Activated CD8-positive, alpha-beta memory T cell treated with anti-CD3 and anti-CD28 coated beads for 1 hour (primary cell): ENCODE measurements at places on chromosomes 13 and 19.

- no peak for DNase-seq
Observed at GRCh38 chr13:42834946-42835345, 53.6 kb downstream of the FAM216B start.

GRCh38 chr19:41335467-41335866, 18.3 kb downstream of the TGFB1 start:
- no peak for DNase-seq

DNA sequence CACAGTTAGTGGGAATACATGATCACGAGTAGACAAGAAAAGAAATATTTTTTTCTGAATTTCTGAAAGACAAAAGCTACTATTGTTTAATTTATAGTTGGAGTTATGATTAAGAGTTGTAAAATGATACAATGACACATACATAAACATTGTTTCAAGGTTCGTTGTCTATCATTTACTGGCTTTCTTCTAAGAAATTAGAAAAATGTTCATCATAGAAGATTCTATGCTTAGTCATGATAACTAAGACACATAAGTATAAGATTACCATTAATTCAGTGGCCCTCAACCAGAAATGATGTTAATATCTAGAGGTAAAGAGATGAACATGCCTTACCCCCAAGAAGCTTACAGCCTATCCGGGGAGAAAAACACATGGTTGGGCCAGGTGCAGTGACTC, 1832.8 kb upstream of the PRR20A start:
- DNase-seq, result no peak

GRCh38 chr19:47445937-47446402, 25.7 kb downstream of the SLC8A2 start:
- DNase-seq, result peak; percentile 34

DNA sequence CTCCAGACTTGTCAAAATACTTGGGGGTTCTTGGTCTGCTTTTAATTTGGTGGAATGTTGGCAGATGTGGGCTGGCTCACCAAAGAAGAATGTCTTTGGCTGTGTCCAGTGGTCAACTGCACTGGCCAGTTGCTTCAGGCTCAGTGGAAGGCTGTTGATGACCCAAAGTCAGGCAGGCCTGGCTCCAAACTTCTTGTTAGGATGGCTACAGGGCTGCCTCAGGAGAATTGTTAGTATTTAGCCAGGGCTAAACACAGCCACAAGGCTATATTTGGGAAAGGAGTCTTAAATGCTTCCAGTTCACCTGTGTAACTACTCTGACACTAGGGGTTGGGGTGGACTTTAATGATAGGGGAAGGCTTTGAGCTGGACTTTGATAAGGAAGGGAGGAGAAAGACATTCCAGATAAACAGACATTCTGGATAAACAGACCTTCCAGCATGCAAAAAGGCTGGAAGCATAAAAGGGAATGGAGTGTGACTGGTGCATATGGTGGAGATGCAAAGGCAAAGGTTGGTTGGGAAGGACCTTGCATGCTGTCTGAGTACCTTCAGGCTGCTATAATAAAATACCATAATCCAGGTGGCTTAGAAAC, 116.8 kb downstream of the FOXO1 start:
- DNase-seq, result no peak

- DNase-seq, result peak; percentile 23
Observed at GRCh38 chr13:108176685-108177274, 38.6 kb downstream of the LIG4 start.

- no peak for DNase-seq
Observed at GRCh38 chr19:31448221-31448657, 99.0 kb upstream of the TSHZ3 start.

DNA sequence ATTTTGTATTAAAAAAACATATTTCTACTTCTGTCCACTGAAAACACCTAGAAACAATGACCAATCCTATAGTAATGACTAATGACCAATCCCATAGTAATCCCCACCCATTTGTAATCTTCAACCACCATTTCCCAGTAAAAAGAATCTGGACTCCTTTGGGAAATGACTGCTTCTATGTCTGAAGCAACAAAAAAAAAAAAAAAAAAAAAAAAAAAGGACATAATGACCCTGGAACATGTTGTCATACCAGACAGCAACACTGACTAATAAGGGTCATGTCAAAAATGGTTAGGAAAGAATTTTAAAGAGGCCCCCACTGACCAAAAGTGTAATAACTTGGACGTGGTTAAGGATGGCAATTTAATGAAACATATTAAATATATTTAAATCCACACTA, 88.3 kb downstream of the TUBA3C start:
- DNase-seq, result no peak

GRCh38 chr13:109408591-109409382, 377.6 kb downstream of the IRS2 start:
- DNase-seq, result no peak

DNA sequence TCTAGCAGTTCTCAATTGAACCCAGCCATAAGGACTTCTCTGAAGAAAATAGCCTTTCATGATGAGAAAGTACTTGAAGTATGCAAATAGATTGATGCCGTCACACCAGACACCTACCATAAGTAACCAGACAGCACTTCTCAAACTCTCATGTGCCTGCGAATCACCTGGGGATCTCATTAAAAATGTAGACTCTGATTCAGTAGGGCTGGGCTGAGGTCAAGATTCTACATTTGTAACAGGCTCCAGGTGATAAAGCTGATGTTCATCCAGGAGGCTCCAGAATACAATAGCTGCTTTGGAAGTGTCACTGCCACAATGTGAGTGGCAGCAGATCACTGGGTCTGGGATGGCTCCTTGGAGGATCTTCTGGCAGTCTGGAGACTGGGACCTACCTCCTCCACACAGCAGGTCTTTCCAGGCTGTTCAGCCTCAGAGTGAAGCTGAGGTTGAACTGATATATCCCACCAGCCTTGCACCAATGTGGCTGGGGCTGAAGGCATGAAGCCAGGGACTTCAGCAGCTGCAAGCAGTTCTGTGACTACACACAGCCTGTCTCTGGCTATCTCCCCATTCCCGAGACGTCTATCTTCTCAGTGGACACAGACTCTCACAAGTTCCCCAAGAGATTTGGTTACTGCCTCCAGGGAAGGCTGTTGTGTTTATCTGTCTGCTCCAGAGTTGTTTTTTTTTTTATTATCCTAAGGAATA, 9.1 kb downstream of the MBNL2 start:
- no peak for DNase-seq

GRCh38 chr19:13121551-13122274, 3.6 kb downstream of the NACC1 start:
- DNase-seq, result no peak

DNA sequence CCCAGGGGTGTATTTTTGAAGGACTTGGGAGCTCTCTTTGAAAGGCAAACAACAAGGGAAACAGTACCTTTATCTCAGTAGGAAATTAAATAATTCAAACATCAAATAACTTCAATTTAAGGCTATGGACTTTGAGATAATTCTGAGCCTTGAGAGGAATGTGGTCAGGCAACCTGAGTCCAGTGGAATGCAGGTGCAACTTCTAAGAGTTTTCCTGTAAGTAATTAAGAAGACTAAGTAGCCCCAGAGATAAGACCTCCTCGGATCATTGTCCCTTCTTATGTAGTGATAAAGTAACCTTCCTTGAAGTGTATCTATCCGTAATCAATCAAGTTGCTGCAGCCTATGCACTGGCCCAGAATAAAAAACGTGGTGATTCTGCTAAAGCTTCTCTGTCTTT, 29.2 kb downstream of the ZNF701 start:
- DNase-seq, result no peak

DNA sequence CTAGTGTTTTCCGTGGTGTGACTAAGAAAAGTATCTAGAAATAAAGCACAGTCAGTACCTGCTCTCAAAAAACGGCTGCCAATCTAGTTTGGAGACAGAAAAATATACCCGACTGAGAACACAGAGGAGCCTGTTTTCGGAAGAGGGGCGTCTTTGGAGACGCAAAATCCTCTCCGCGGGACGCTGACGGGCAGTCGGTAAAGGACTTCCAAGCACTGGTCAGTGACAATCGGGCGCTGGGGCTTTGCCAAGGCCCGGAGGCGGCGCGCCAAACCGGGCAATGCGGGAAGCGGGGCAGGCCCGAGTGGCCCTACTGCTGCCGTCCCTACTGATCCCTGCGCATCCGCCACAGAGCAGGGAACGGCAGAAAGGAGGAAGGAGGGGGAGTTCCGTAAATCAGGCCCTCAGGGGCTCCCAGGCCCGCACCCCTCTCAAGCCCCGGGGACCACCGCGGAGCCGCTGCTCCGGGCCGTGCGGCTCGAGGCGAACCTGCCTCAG, 588 bp upstream of the DPY19L3 start:
- no peak for DNase-seq

GRCh38 chr13:112741185-112741755, 51.4 kb downstream of the ATP11A start:
- DNase-seq, result no peak

- peak; percentile 23 for DNase-seq
Observed at GRCh38 chr13:31200637-31200971, 829 bp downstream of the B3GLCT start.

GRCh38 chr19:40304306-40304705, 19.2 kb upstream of the AKT2 start:
- DNase-seq, result no peak

- no peak for DNase-seq
Observed at GRCh38 chr13:113155982-113156655, 2.3 kb upstream of the PROZ start.

DNA sequence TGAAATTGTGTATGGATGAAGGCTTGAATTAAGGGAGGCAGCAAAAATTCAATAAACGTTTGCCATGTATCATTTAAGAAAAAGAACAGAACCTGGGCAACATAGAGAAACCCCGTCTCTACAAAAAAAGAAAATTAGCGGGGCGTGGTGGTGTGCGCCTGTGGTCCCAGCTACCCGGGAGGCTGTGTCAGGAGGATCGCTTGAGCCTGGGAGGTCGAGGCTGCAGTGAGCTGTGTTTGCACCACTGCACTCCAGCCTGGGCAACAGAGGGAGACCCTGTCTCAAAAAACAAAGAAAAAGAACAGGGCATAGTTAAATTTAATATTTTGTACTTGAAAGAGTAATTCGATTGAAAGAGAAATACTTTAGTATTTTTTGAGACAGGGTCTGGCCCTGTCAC, 1.4 kb downstream of the UBA2 start:
- no peak for DNase-seq

DNA sequence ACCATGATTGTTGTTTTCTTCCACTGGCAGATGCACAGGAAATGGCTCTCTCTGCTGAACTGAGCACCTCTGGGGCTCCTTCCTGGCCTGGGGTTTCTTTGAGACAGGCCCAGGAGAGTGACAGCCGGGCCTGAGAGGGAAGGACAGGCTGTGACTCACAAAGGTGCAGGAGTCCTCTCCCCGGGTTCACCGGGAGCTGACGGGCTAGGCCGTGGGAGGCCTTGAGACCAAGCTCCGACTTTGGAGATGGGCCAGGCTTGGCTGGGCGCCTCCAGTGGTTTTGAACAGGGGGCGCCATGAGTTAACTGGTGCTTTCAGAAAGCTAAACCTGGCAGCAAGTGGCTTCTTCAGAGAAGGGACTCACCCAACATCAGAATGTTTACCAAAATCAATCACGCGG, 143.4 kb downstream of the URI1 start:
- no peak for DNase-seq

- no peak for DNase-seq
Observed at GRCh38 chr19:7611541-7612279, 16.0 kb downstream of the CAMSAP3 start.

GRCh38 chr19:55258476-55258827, 365 bp downstream of the PPP6R1 start:
- no peak for DNase-seq

- no peak for DNase-seq
Observed at GRCh38 chr19:2800506-2800905, 15.2 kb downstream of the THOP1 start.

DNA sequence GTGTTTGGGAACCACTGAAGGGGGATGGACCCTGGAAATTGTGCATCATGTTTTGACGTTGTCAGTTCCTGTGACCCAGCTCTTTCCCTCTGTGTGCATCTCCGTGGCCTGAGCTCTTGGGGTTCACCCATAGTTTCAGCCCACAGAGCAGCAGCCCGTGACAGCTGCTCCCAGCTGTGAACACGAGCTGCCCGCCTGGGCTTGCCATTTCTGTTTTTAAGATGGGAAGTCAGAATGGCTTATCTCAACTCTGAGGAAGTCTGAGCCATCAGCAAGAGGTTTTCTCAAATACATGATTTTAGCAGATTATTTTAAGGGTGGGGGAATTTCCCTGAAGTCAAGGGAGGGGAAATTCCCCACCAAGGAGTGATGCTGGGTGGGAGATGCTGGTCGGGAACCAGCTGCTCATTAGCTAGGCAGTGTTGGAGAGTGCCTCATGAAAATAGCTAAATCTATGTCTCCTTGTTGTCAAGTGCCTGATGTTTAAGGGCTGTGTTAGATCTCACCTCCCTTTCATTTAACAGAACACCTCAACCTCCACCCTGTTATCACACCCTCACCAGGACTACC, 34.8 kb upstream of the C1QTNF9 start:
- DNase-seq, result no peak

DNA sequence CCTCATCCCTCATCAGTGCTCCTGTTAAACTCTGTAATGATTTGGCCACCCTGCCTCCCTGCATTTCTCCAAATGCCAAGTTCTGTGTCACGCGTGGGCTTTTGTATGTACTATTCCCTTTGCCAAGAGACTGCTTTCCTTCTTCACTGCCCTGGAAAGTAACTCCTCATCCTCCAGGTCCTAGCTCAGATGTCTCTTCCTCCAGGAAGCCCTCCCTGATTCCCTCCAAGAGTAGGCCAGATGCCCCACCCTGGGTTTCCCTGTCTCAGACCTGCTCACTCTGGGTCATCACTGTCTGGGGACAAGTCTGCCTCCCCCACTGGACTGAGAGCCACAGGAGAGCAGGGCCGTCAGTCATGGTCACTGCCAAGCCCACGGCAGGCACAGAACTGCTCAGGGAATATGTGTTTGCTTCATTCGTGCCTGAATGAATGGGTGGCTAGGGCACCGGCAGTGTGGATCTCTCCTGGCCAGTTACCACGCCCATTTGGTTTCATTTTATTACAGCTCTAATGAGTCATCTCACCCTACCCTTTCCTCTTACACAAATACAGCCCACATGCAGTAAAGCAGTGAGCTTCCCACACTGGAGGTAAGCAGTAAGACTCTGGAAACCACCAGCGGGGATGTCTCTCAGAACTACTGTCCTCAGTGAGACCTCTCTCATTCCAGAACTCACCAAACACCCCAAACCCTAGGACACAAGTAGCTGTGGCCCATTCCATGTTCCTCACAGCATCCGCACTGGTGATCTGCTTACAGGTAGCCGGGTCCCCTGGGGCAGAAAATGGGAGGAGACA, 12.1 kb upstream of the GPR4 start:
- DNase-seq, result no peak
